CD4-positive, CD25-positive, alpha-beta regulatory T cell (primary cell): ENCODE measurements at places on chromosomes 3 and 15. TPM values are rescaled to one million over a fixed set of nuclear protein-coding genes. Genes with fewer than 3 reads are reported as not detected.

- DNase-seq: no peak
These were observed 52.3 kb downstream of the EPHB1 start for GRCh38 chr3:134847349-134847748.

DNA sequence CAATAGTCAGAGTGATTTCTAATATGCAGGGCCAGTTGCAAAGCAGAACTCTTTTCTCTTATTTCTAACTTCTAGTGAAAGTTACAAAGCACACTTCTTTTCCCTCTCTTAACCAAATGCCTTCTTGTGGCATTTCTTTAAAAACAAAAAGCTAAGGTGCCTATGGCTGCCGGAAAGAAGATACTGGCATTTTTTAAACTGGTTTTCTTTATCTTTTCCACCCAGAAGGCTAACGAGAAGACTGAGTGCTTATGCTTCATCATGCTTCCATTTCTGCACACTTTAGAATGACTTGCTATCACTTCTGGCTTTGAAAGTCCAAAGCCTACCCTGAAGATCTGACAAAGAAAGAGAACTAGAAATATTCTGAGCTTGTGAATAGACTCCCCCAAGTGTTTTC is 141.3 kb downstream of the P2RY1 start:
- DNase-seq: no peak

Gene DNAH12
- polyA plus RNA-seq: not detected

DNA sequence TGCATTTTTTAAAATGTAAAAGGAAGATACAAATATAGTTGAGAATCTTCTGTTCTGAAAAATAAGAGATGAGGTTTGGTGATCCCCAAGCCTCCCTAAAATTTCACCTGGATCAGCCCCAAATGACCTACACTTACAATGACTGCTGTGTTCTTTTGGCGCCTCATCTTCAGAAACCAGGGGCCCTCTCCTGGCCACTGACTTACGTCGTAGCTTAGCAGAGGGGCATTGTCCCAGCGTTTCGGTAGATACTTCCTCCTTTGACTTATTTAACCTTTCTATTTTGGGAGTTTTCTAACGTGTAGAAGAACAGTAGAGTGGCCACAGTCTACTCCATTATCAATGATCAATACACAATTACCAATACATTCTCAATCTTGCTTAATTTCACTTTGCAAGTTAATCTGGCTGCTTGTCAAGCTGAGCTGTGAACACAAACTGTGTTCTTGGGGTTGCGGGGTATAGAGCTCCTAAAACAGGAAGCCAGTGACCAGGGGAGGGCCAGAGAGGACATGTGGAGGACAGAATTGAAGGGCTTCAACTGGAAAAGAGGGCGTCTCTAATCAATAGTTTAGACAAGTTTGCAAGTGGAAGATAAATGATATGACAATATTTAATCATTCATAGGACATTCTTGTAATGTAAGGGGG is 419.5 kb downstream of the LPP start:
- DNase-seq: no peak

Gene PTPRG
- not detected for polyA plus RNA-seq

Gene ALG1L2
- 0.30 TPM for polyA plus RNA-seq

Gene PLA2G4D
- polyA plus RNA-seq: not detected

Gene LDHAL6B
- not detected for polyA plus RNA-seq

DNA sequence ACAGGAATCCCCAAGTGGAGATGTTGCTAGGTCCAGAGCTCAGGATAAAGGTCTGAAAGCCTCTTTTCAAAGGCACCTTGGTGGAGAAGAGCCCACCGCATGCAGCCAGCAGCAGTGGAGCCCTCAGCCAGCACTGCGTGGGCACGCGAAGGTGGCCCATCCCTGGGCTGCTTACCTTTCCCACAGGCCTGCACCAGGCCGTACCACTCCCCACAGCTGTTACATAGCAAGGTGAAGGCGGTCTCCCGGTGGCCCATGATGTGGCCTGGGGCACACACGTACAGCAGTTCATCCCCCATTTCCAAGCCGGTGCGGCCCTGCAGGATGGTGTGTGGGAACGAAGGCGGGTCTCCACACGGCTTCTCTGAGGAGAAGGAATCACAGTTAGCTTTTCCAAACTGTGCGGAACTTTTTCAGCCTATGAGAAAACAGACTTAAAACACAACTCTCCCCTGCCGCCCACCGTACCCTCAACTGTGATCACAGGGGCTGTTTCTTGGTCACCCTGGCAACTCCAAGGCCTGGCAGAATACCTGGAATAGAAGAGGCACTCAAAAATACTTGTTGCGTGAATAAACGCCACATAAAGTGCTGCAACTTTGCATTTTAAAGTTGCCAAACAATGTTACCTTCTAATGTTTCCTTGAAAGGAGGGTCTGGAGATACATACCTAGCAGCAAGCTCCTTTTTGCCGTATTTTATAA is 43.7 kb downstream of the SUSD5 start:
- no peak for DNase-seq

Gene SERPINI2
- not detected for polyA plus RNA-seq
